CD8-positive, alpha-beta memory T cell (primary cell): ENCODE measurements at places on chromosomes 1 and 21. TPM values are rescaled to one million over a fixed set of nuclear protein-coding genes. Genes with fewer than 3 reads are reported as not detected.
A peak's percentile ranks its signal among the peaks of the same experiment; 100 is the strongest.

GRCh38 chr1:8429549-8430110 lies 111.7 kb downstream of the SLC45A1 start:
- H3K4me1 ChIP-seq: peaks cover 68% of the 10 kb centered on the region
- no peak overlapping the region for H3K27ac ChIP-seq
- H3K36me3 ChIP-seq: no peaks in the 10 kb centered on the region
- H3K27me3 ChIP-seq: no peaks in the 10 kb centered on the region
- DNase-seq: no peak

DNA sequence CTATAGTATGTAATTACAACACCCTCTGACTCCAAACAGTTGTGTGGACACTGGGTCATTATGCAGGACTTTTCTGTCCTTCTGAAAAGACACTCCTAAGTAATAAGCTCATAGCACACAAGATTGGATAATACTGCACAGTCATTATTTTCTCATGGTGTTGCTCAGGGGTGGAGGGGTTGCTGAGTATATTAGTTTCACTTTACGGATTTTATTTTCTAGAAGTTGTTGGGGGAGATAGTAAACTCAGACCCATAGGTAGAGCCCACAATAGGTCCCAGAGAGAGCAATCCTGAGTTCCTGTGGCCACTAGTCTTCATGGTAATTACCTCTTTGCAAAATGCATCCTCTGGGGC lies 53.4 kb downstream of the DUSP10 start:
- no peaks in the 10 kb centered on the region for H3K4me1 ChIP-seq
- DNase-seq: no peak
- H3K27me3 ChIP-seq: no peaks in the 10 kb centered on the region

- H3K27ac ChIP-seq: no peak overlapping the region
- H3K27me3 ChIP-seq: no peaks in the 10 kb centered on the region
- DNase-seq: no peak
Measured at GRCh38 chr1:197632651-197633050, 142.6 kb downstream of the DENND1B start.

GRCh38 chr1:206900149-206900548 lies 2.9 kb downstream of the IL24 start:
- no peak for DNase-seq
- H3K4me3 ChIP-seq: no peak overlapping the region
- H3K27ac ChIP-seq: no peak overlapping the region

DNA sequence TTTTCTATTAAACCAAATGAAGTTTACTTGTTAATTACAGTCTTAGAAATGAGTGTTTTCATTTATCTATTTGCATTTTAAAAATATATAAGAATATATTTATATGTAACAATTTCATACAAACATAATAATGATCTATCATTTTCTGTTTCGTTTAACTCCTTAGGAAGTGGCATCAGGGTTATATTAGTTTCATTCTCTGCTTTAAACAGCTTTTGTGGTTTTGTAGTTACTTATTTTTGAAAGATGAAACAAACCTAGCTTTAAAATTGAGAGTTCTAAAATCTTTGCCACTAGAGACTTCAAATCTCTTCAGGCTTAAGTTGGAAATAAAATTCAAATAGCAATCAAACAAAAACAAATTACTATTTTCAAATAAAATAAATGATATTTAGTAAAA lies 2110.6 kb downstream of the MRPL39 start:
- no peaks in the 10 kb centered on the region for H3K27me3 ChIP-seq
- DNase-seq: no peak
- no peak overlapping the region for H3K4me3 ChIP-seq
- no peaks in the 10 kb centered on the region for H3K36me3 ChIP-seq
- no peak overlapping the region for H3K27ac ChIP-seq

DNA sequence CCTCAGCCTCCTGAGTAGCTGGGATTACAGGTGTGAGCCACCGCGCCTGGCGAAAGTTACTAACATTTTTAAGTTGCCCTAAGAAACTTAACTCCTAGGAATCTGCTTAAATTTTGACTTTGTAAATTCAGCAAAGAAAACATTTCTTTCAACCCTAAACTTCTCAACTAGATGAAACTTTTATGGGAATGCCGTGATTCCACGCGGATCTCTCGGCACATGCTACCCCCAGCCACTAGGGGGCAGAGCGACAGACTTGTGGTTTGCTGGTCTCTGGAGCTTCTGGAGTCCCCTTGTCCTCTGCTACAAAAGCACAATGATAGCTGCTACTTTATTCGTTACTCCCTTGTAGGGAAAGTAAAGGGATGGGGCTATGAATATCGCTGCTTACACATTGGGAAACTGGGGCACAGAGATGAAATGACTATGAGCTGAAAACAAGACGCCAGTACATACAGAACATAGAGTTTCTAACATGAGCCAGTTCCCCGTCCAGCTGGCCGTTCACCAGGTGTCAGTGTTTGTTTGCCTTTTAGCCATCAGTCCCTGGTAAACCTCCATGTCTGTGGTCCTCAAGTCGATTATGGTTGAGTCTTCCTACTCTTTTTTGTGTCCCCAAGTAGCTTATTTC lies 114.7 kb downstream of the PBX1 start:
- H3K36me3 ChIP-seq: no peaks in the 10 kb centered on the region
- no peaks in the 10 kb centered on the region for H3K4me1 ChIP-seq
- no peak for DNase-seq
- no peak overlapping the region for H3K4me3 ChIP-seq

DNA sequence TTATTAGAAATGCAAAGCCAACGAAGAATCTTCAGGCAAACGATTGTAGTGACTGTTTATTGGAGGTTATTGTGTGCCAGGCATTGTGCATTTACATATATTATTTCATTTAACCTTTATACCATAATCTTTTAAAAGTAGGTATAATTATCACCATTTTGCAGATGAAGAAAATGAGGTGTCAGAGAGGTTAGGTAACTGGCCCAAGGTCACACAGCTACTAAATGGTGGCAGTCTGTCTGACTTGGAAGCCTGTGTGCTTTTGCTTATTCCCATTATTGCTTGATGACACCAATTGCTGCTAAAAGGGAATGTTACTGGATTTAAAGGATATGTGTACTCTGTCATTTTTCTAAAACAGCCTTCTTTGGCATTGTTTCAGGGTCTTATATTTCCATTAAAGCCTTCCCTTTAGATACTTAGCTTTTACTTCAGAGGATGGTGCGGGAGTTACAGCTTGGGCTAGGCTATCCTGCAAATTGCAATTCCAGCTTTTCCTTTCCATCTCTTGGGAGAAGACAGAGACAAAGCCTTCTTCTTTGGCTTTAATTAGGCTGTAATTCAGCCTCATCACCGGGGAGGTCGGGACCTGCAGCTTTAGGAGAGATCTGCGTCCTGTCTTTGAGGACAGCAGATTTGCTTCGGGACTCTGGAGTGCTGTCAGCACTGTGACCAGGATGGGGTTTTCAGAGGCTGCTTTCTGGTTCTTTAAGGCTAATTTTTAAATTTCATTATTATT lies 37.4 kb upstream of the ERRFI1 start:
- no peak overlapping the region for H3K4me3 ChIP-seq
- no peak for DNase-seq
- H3K27me3 ChIP-seq: no peaks in the 10 kb centered on the region
- no peak overlapping the region for H3K27ac ChIP-seq
- no peaks in the 10 kb centered on the region for H3K36me3 ChIP-seq

- H3K4me3 ChIP-seq: no peak overlapping the region
- no peak overlapping the region for H3K27ac ChIP-seq
- peaks cover 19% of the 10 kb centered on the region for H3K27me3 ChIP-seq
- DNase-seq: no peak
- H3K4me1 ChIP-seq: peaks cover 22% of the 10 kb centered on the region
Measured at GRCh38 chr21:31347435-31348032, 3.5 kb upstream of the TIAM1 start.

- no peak for DNase-seq
- no peak overlapping the region for H3K27ac ChIP-seq
- H3K36me3 ChIP-seq: peaks cover 46% of the 10 kb centered on the region
Measured at GRCh38 chr21:32333953-32334673, 35.5 kb downstream of the MRAP start.

- peak overlapping the region; percentile 66 for H3K4me3 ChIP-seq
- peak; percentile 29 for DNase-seq
- peaks cover 21% of the 10 kb centered on the region for H3K4me1 ChIP-seq
- H3K27ac ChIP-seq: peak overlapping the region; percentile 84
- no peaks in the 10 kb centered on the region for H3K36me3 ChIP-seq
- H3K27me3 ChIP-seq: no peaks in the 10 kb centered on the region
Measured at GRCh38 chr1:154999571-155000410, 2.8 kb upstream of the ZBTB7B start.

GRCh38 chr1:242787968-242788367 lies 263.5 kb upstream of the PLD5 start:
- no peak for DNase-seq
- no peak overlapping the region for H3K4me3 ChIP-seq
- no peak overlapping the region for H3K27ac ChIP-seq
- no peaks in the 10 kb centered on the region for H3K4me1 ChIP-seq
- no peaks in the 10 kb centered on the region for H3K27me3 ChIP-seq

GRCh38 chr1:185438936-185439335 lies 121.9 kb upstream of the IVNS1ABP start:
- DNase-seq: no peak
- H3K27me3 ChIP-seq: no peaks in the 10 kb centered on the region
- H3K27ac ChIP-seq: no peak overlapping the region
- H3K36me3 ChIP-seq: no peaks in the 10 kb centered on the region
- peaks cover 18% of the 10 kb centered on the region for H3K4me1 ChIP-seq

DNA sequence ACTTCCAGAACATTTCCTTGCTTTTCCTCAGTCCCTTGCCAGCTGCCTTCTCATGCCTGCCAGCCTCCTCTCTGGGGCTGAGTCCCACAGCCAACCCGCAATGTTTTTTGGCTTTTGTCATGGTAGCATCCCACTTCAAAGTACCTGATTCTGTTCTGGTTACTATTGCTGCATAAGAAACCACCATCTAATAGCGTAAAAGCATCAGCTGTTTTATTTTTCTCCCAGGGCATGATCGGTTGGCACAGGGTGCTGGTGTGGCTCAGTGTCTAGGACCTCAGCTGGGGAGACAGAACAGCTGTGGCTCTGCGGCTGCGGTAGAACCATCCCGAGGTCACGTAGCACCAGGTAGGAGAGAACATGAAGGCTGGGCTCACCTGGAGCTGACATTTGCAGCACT lies 8.9 kb upstream of the PRMT2 start:
- H3K27ac ChIP-seq: no peak overlapping the region
- peak; percentile 88 for DNase-seq
- H3K27me3 ChIP-seq: no peaks in the 10 kb centered on the region
- H3K4me3 ChIP-seq: no peak overlapping the region
- H3K4me1 ChIP-seq: peaks cover 68% of the 10 kb centered on the region
- H3K36me3 ChIP-seq: no peaks in the 10 kb centered on the region

GRCh38 chr1:26921126-26921539 lies 410 bp upstream of the NUDC start:
- H3K36me3 ChIP-seq: peaks cover 8% of the 10 kb centered on the region
- H3K27me3 ChIP-seq: no peaks in the 10 kb centered on the region
- peak overlapping the region; percentile 84 for H3K27ac ChIP-seq
- peak overlapping the region; percentile 77 for H3K4me3 ChIP-seq
- no peak for DNase-seq

DNA sequence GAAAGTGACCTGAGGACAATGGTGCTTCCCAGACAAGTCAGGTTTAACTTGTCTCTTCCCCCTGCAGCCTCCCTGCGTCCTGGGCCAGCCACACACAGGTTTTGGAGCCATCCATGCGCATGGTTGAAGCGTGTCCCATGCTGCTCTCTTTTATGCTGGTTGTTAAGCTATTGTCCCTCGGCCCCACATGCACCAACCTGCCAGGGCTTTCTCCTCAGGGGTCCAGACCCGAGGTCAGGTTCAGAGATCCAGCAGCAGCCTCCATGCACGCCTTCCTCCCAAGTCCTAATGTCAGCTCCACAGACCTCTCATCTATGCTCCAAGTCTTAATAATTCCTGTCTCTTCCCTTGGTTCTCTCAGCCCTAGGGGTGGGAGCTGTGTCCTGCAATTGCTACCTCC lies 1.6 kb downstream of the ABCA4 start:
- H3K36me3 ChIP-seq: no peaks in the 10 kb centered on the region
- H3K27me3 ChIP-seq: no peaks in the 10 kb centered on the region
- no peak overlapping the region for H3K27ac ChIP-seq

GRCh38 chr1:83012950-83013349 lies 986.0 kb downstream of the TTLL7 start:
- no peaks in the 10 kb centered on the region for H3K36me3 ChIP-seq
- no peaks in the 10 kb centered on the region for H3K27me3 ChIP-seq
- DNase-seq: no peak
- no peak overlapping the region for H3K4me3 ChIP-seq
- no peaks in the 10 kb centered on the region for H3K4me1 ChIP-seq

- no peaks in the 10 kb centered on the region for H3K27me3 ChIP-seq
- H3K4me1 ChIP-seq: no peaks in the 10 kb centered on the region
- H3K36me3 ChIP-seq: no peaks in the 10 kb centered on the region
- H3K4me3 ChIP-seq: no peak overlapping the region
Measured at GRCh38 chr1:64124704-64125440, 78.6 kb upstream of the UBE2U start.

- no peaks in the 10 kb centered on the region for H3K27me3 ChIP-seq
- H3K36me3 ChIP-seq: no peaks in the 10 kb centered on the region
- H3K4me3 ChIP-seq: no peak overlapping the region
Measured at GRCh38 chr1:180195916-180196315, 34.1 kb upstream of the LHX4 start.

DNA sequence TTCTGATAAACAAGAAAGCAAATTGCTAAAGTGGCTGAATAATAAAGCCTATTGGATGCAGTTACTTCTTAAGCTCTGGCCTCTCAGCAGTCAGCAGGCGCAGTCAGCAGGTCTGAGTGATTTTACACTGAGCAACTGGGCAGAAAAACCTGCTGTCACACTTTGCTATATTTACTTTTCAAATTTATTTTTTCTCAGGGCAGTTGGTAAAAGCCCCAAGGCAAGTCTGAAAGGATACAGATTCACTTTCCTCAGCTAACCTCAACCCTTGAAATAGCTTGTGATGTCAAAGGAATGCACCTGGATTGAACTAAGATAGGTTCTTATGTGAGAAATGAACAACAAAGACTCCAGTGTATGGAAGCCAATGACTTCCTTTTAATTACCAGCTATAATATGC lies 34.0 kb downstream of the ATP5PF start:
- H3K4me1 ChIP-seq: no peaks in the 10 kb centered on the region
- H3K36me3 ChIP-seq: no peaks in the 10 kb centered on the region
- H3K27me3 ChIP-seq: no peaks in the 10 kb centered on the region
- no peak overlapping the region for H3K27ac ChIP-seq

GRCh38 chr1:35481229-35481628 lies 76.0 kb downstream of the KIAA0319L start:
- H3K27me3 ChIP-seq: no peaks in the 10 kb centered on the region
- DNase-seq: no peak
- H3K4me1 ChIP-seq: no peaks in the 10 kb centered on the region
- H3K27ac ChIP-seq: no peak overlapping the region
- H3K4me3 ChIP-seq: no peak overlapping the region

- H3K36me3 ChIP-seq: no peaks in the 10 kb centered on the region
- DNase-seq: no peak
- H3K4me3 ChIP-seq: no peak overlapping the region
- no peaks in the 10 kb centered on the region for H3K27me3 ChIP-seq
- H3K4me1 ChIP-seq: no peaks in the 10 kb centered on the region
- H3K27ac ChIP-seq: no peak overlapping the region
Measured at GRCh38 chr1:14876747-14877146, 276.8 kb upstream of the TMEM51 start.

The USP48 gene
- 60.6 TPM for total RNA-seq

The LCA5L gene
- total RNA-seq: 0.33 TPM

The FCER1G gene
- total RNA-seq: 5.1 TPM

The KCNK2 gene
- not detected for total RNA-seq

The OR2M3 gene
- total RNA-seq: not detected

The TTLL10 gene
- not detected for total RNA-seq

The SGIP1 gene
- total RNA-seq: not detected

The SYT2 gene
- not detected for total RNA-seq

The PRAMEF10 gene
- total RNA-seq: not detected

The IVL gene
- not detected for total RNA-seq

The FAM43B gene
- total RNA-seq: not detected

The AKR7A2 gene
- 38.3 TPM for total RNA-seq

The OSCP1 gene
- total RNA-seq: 2.7 TPM

The C1orf146 gene
- total RNA-seq: not detected

The LRRC7 gene
- total RNA-seq: not detected
